ENCODE measurements at places on chromosomes 5 and 9.

GRCh38 chr9:3497401-3497800 lies 28.4 kb downstream of the RFX3 start:
- no peak overlapping the region for H3K27ac ChIP-seq
- no peaks in the 10 kb centered on the region for H3K36me3 ChIP-seq
- H3K4me3 ChIP-seq: no peak overlapping the region
- H3K4me1 ChIP-seq: no peaks in the 10 kb centered on the region
- DNase-seq: no peak

- no peaks in the 10 kb centered on the region for H3K36me3 ChIP-seq
- no peak overlapping the region for H3K4me3 ChIP-seq
- no peak for DNase-seq
- H3K4me1 ChIP-seq: no peaks in the 10 kb centered on the region
Measured at GRCh38 chr9:118419676-118420075, 715.5 kb downstream of the TLR4 start.

GRCh38 chr9:6631207-6631512 lies 14.4 kb downstream of the GLDC start:
- no peak overlapping the region for H3K4me3 ChIP-seq
- H3K4me1 ChIP-seq: no peaks in the 10 kb centered on the region
- DNase-seq: no peak
- H3K36me3 ChIP-seq: no peaks in the 10 kb centered on the region

DNA sequence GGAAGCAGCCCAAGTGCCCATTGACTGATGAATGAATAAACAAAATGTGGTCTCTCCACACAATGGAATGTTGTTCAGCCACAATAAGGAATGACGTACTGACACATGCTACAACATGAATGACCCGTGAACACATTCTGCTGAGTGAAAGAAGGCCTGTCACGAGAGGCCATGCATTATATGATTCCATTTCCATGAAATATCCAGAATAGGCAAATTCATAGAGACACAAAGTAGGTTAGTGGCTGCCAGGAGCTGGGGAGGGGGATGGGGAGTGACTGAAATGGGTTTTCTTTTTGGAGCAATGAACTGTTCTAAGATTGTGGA lies 41.4 kb downstream of the BICD2 start:
- peaks cover 73% of the 10 kb centered on the region for H3K36me3 ChIP-seq
- peaks cover 30% of the 10 kb centered on the region for H3K4me1 ChIP-seq

DNA sequence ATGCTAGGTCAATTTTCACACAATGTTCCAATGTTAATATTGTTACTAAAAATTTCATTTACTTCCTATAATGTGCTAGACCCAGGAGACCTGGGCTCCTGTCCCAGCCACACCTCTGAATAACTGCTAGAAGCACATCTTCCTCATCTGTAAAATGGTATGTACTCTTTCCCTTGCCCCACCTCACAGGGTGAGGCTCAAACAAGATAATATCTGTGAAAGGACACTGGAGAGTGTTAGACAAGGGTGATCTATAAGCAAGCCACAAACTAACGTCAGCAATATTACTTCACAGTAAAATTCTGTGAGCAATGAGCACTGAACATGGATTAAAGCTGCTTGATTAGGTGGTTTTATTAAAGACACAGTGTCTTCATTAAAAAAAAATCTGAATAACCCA lies 186.4 kb downstream of the EPB41L4A start:
- H3K27me3 ChIP-seq: no peaks in the 10 kb centered on the region
- peaks cover 7% of the 10 kb centered on the region for H3K36me3 ChIP-seq
- H3K4me1 ChIP-seq: peaks cover 7% of the 10 kb centered on the region
- no peak for DNase-seq

GRCh38 chr5:151062405-151063141 lies 18.3 kb downstream of the TNIP1 start:
- H3K27me3 ChIP-seq: no peaks in the 10 kb centered on the region
- no peak for DNase-seq
- H3K4me1 ChIP-seq: peaks cover 46% of the 10 kb centered on the region
- no peak overlapping the region for H3K27ac ChIP-seq

DNA sequence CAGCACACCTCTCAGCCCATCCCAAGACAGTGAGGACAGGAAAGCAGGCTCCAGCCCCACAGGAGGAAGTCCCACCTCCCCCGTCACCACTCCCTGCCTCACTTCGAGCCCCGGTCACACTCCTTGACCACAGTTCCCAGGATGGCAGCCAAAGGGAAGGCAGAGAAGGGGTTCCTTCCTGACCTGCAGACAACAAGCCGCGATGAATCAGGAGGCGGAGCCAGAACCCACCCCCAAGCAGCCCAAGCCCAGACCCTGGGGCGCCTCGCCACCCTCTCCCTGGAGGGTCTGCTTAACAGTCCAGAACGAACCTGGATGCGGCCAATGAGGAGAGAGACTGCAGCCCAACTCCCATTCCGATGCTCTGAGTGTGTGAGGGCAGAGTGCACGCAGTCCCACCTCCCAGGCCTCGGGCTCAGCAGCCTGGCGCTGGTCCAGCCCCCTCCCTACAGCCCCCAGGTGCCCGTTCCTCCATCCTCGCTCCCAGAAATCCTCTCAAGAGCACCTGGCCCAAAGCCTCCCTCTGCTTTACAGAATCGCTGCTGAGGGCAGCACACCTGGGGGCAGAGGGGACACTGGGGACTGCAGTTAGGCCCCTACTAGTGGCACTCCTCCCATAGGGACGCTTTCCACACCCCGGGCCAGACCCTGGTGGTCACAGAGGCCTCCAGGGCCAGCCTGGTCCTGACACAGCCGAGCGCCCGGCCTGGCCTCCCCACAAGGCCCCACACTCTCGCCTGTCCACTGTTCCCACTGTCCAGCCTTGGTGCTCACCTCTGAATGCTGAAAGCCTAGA lies 69.6 kb upstream of the LRRTM2 start:
- no peaks in the 10 kb centered on the region for H3K27me3 ChIP-seq
- H3K4me3 ChIP-seq: no peak overlapping the region
- no peak for DNase-seq

GRCh38 chr5:108430931-108431608 lies 49.2 kb upstream of the FBXL17 start:
- no peak overlapping the region for H3K4me3 ChIP-seq
- DNase-seq: no peak
- no peaks in the 10 kb centered on the region for H3K36me3 ChIP-seq
- no peak overlapping the region for H3K27ac ChIP-seq
- no peaks in the 10 kb centered on the region for H3K4me1 ChIP-seq

DNA sequence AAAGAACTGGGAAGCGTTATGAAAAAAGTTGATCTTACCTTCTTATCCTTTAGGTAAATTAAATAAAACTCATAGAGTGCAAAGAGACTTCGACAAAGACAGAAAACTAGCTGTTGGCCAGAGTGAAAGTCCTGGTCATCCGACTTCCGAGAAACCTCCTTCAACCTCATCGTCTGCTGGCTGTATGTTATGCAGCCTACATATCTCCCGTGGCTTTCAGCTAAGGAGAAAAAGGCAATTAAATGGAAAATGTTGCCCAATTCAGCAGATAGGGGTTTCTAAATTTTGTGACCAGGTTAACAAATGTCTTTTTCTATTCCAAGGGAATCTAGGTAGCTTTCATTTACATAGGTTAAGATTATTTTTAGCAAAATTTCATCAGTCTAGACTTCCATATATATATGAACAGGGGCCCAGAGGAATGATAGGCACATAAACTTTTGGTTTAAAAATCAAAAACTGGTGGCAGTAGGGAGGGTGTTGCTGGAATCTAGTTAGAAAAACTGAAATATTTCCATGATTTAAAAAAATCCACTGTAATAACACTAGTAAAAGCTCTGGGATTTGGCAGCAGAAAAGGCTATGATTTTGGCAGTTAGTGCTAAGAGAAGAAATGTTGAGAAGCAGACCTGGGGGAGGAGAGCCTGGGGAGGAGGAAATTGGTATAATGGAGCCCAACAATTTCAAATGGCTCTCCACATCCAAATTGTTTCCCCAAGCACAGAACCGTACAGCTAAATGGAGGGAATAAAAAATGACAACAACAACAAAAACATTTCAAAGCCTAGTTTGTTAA lies 32.1 kb downstream of the RAI14 start:
- DNase-seq: no peak
- no peak overlapping the region for H3K4me3 ChIP-seq
- H3K27ac ChIP-seq: peak overlapping the region; percentile 7
- H3K36me3 ChIP-seq: no peaks in the 10 kb centered on the region
- H3K27me3 ChIP-seq: no peaks in the 10 kb centered on the region
- H3K4me1 ChIP-seq: peaks cover 56% of the 10 kb centered on the region

- H3K27me3 ChIP-seq: no peaks in the 10 kb centered on the region
- DNase-seq: no peak
- no peaks in the 10 kb centered on the region for H3K4me1 ChIP-seq
- no peaks in the 10 kb centered on the region for H3K36me3 ChIP-seq
- no peak overlapping the region for H3K4me3 ChIP-seq
Measured at GRCh38 chr5:4130819-4131218, 535.2 kb downstream of the IRX1 start.

GRCh38 chr9:32554591-32554990 lies 2.2 kb upstream of the TOPORS start:
- H3K4me1 ChIP-seq: peaks cover 4% of the 10 kb centered on the region
- DNase-seq: no peak
- no peaks in the 10 kb centered on the region for H3K27me3 ChIP-seq

- H3K4me3 ChIP-seq: no peak overlapping the region
- no peaks in the 10 kb centered on the region for H3K27me3 ChIP-seq
- H3K36me3 ChIP-seq: no peaks in the 10 kb centered on the region
- DNase-seq: no peak
- peaks cover 15% of the 10 kb centered on the region for H3K4me1 ChIP-seq
- H3K27ac ChIP-seq: no peak overlapping the region
Measured at GRCh38 chr9:109792951-109793546, 13.1 kb downstream of the PALM2AKAP2 start.
